Activated CD4-positive, alpha-beta T cell treated with anti-CD3 and anti-CD28 coated beads for 1 hour (primary cell): ENCODE measurements at places on chromosomes 6 and 20.

DNA sequence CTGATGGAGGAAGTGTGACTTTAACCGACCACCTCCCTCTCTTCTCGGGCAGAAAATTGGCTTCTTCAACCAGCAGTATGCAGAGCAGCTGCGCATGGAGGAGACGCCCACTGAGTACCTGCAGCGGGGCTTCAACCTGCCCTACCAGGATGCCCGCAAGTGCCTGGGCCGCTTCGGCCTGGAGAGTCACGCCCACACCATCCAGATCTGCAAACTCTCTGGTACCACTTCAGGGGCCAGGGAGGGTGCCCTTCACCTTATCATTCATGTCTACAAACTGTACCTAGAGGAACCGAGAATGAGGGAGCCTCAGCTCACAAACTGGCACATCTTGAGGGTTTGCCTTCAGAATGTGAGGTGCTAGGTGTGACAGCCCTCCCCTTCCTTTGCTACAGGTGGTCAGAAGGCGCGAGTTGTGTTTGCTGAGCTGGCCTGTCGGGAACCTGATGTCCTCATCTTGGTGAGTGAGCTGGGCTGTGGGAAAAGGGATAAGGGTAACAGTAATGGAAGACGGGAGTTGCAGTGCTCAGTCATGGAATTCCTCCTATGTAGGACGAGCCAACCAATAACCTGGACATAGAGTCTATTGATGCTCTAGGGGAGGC lies 18.6 kb downstream of the ABCF1 start:
- DNase-seq = no peak

DNA sequence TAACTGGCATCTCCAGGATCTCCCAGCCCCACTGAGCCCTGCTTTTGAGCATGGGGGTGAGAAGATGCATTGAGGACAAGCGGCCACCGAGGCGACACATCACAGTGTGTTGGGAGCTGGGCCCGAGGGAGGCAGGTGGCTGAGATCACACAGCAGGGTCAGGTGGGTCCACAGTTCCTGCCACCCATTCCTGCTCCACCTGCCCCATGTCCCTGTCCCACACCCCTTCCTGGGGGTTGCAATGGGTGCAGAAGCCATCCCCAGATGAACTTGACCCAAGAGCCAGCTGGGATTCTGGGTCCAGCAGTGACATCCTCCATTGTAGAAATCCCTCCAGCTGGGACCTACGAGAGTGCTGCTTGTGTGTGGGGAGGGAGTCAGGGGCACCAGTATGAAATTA lies 1.0 kb downstream of the TGM2 start:
- DNase-seq = no peak

DNA sequence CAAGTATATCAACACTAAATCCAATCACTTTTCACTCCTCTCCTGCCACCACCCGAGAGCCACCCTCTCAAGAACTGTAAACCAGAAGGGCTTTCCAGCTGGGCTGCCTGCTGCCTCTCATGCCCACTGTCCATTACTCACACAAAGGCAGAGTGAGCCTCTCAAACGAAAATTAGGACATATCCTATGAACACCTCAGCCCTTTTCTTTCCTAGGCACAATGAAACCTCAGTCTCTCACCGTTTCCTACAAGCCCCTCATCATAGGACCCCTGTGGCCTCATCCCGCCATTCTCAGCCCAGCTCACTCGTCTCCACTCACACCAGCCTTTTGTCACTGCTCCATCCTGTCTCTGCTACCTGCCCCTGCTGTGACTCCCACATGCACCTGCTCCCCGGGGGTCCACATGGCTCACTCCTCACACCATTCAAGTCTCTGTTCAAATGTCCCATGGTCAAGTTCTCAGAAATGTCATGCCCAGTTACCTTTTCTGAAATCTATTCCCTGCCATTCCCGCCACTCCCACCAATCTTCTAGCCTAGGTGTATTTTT lies 7.4 kb downstream of the HLA-F start:
- DNase-seq = no peak

- no peak for DNase-seq
Observed at GRCh38 chr6:25034431-25034921, 98.7 kb upstream of the RIPOR2 start.

DNA sequence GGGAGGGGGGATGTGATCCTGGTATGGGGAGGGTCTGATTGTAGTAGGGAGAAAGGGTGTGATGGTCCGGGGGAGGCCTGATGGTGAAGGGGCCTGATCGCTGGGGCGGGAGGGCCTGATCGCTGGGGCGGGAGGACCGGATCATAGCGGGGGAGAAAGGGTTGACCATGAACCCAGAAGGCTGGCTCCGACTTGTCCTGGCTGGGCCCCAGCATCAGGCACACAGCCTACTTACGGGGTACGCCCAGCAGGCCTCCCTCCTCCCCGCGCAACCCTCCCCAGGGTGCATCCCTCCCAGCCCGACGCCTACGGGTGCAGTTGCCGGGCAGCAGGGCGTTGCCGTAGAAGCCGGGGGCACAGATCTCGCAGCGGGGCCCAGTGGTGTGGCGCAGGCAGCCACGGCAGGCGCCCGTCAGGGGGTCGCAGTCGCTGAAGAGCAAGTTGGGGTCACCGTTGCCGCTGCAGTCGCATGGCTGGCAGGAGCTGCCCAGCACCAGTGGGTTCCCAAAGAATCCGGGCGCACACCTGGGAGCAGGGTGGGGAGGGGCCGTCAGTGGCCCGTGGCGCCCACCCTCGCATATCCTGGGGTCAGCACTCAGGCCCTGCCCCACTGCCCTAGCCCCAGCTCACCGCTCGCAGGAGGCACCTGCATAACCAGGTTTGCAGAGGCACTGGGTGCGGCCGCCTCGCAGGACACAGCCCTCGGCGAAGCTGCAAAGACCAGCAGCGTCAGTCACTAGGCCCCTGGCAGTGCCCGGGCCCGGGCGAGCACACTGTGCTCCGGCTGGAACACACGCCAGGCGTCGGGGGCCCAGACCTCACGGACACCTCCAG lies 20.6 kb downstream of the ADRM1 start:
- no peak for DNase-seq

DNA sequence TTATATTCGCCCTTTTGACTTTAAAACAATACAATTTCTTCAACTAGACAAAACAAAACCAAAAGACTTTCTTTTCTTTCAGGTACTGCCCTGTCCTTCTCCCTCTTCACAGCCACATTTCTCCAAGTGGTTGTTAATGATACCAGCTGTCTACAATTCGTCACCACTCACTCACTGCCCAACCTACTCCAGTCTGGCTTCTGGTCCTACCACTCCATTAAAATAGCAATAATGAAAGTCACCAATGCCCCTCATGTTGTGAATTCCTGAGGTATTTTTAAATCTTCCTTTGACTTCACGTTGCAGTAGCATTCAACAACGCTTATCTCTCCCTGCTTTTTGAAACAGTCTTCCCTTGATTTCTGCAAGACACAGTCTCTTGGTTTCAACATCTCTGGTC lies 11.6 kb upstream of the MAN1A1 start:
- no peak for DNase-seq

DNA sequence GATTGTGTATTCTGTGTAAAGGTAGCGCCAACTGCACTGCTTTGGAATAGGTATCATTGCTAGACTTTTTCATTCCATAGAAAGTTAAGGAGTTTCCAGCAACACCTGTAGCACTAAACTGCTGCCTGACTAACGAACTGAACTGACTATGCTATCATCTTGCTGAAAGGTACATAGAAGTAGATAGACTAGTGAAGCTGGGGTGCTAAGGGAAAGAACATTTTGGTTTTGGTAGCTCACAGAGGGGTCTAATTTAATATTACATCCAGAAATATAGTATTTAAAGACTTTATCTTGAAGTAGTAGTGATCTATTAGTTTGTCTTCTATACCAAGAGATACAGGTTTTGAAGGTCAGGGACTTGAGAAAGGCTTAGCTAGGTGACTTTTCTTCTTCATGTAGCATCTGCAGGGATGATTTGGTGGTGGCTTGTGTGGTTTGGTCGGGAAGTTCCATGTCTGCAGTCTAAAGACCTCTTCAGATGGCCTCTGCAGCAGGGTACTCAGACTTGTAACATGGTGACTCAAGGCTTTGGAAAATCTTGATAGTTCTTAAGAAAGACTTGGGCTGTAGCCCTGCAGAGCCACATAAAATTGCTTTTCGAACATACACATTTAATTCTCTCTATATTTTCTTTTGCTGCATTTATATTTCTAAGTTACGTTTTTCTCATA lies 10.2 kb downstream of the SENP6 start:
- no peak for DNase-seq

DNA sequence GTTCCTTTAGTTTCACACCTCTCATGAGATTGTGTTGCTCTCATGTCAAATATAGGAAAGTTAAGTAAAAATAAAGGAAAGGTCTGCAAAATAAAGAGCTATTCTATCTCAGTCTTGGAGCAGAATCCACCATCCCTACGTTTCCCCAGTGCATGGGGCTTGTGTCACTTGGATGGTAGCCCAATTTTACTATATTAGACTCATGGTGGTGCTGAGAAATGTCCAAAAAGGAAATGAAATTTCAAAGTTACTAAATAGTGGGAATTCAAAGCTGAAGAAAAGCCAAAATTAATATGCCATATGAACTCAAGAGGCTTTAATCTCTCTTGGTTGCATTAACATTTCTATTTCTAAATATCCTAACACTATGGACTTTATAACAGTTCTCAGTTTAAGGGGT lies 1283.3 kb upstream of the GJE1 start:
- DNase-seq = no peak

DNA sequence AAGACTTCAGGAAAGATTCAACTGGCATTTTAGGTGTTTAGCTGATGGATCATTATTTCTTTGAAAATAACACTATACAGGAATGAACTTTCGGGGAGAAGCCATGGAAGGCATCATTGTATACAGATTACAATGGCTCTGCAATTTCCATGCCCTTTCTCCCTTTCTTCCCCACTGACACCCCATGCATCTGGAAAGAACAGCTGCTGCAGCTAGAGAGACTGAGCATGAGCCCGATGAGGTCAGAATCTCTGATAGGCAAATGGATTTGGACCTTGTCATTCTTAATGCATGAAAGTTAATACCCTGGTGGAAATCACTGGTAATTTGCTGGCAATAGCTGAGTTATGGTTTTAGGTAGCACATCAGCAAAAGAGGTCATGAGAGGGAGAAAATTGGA lies 54.8 kb downstream of the BTBD3 start:
- no peak for DNase-seq

GRCh38 chr6:85406641-85407075 lies 43.2 kb upstream of the NT5E start:
- DNase-seq = no peak

DNA sequence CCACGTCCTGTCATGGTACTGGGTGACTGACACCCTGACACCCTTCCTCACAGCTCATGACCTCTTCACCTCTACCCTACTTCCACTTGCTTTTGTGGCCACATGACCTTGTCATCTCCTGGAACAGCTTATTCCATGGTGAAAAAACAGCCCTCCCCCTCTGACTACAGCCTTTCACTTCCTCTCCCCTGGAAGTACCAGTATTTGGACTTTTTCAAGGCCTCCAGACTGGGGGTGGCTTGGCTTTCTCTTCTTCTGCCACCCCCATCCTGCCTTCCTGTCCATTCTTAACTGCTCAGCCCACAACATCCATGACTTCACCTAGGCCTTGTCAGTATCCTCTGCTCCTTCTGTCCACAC lies 168.4 kb downstream of the CARMIL1 start:
- no peak for DNase-seq

- no peak for DNase-seq
Observed at GRCh38 chr6:143607974-143608373, 69.8 kb upstream of the PHACTR2 start.

- no peak for DNase-seq
Observed at GRCh38 chr20:11981366-11981947, 63.8 kb downstream of the BTBD3 start.

DNA sequence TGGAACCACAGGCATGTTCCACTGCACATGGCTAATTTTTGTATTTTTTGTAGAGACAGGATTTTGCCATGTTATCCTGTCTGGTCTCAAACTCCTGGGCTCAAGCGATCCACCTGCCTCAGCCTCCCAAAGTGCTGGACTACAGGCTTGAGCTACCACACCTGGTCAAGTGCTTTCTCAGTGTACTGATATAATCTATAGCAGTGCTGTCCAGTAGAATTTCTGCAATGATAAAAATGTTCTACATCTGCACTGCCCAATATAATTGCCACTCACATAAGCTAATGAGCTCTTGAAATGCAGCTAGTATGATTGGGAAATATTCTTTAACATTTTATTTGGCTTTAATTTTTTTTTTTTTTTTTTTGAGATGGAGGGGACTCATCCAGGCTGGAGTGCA lies 64.2 kb downstream of the C6orf52 start:
- no peak for DNase-seq
